ENCODE measurements at places on chromosomes 5 and 9.

DNA sequence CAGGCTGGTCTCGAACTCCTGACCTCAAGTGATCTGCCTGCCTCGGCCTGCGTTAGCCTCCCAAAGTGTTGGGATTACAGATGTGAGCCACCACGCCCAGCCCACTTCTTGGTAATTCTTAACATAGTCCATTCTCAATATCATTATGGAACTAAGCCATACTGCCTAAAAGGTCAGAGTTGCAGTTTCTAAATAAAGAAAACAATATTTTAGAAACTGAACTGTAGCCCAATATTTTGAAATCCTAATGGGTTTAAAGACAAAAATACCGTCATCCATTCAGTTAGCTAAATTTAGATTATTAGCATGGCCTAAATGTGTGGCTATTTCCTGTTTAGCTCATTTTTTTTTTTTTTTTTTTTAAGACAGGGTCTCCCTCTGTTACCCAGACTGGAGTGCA, 99.5 kb downstream of the USP20 start:
- DNase-seq = no peak

DNA sequence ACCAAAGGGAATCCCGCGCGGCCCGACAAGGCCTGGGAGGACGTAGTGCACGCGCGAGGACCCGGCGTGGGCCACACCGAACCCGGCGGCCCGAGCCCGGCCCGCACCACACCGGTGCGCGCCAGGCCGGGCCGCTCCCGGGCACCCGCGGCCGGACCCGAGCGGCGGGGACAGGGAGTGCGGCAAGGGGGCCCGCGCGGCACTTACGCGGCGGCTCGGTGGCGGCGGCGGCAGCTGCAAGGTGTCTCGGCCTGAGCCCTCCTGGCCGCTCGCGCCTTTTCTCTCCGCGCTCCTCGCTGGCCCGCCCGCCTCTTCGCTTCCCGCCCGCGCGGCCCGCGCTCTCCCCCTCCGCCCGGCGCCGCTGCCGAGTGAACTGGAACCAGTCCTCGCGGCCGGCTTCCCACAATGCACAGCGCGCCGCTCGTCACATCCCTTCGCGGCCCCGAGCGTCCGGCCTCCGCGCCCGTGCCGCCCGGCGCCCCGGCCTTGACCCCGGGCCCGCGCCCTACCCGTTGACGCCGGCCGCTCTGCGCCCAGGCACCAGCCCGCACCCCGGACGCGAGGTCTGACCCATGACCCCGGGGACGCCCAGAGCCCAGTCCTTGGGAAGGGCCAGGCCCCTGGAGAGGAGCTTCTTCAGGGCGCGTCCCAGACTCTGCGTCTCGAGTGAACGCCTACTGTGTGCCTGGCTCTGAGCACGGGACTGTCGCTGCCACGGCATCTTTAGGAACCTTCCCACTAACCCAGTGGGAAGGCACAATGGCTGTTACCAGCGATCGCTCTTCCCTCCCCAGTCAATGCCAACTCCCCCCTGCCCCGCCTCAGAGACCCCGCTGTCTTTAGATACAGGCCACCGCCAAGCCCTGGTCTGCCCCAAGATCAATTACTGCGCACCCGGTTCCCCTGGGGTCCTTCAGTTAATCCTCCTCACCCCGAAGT, at the start of gene MACROH2A1:
TSS of gene MACROH2A1 (minus strand) at position 377 of the 939 bp plus-strand sequence. CDS start 10,138 bp downstream, outside the sequence.
- DNase-seq = no peak

GRCh38 chr9:121185774-121186403, 15.8 kb downstream of the RAB14 start:
- no peak for DNase-seq

DNA sequence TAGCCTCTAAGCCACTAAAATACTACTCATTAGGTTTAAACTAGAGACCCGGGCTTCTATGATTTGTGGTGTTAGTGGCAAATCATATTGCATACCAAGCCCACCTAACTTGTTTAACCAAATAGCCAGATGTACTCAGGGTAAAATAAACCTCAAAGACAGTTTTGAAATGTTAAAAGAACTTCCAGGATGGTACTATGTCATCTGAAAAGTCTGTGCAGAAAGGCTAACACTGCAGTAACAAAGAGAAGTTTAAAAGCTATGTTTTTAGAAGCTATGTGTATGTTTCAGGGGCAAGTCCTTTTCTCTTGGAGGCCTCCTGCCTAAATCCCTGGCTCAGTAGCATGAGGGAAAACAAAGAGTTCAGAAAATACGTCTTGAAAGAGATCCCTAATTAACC, 84.9 kb upstream of the IL7R start:
- DNase-seq = no peak

DNA sequence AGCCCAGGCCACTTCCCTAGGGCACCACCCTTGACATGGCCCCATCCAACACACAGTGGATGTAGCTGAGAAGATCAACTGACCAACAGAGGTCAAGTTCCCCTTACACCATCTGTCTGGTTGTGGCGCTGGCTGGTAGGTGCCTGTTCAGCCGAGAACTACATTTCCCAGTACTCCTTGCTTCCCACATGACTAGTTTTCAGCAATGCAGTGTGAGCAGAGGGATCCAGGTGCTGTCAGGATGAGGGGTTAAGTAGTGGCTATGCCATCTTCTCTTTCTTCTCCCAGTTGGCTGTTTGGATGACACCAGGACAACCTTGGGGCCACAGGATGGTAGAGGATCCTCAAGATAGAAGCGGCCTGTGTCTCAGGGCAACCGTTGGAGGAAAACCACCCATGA, 48.6 kb upstream of the SH3PXD2B start:
- no peak for DNase-seq

- DNase-seq = no peak
Observed at GRCh38 chr5:66339896-66340295, 195.8 kb downstream of the SREK1 start.

GRCh38 chr5:13859270-13860065, 85.0 kb downstream of the DNAH5 start:
- DNase-seq = no peak

DNA sequence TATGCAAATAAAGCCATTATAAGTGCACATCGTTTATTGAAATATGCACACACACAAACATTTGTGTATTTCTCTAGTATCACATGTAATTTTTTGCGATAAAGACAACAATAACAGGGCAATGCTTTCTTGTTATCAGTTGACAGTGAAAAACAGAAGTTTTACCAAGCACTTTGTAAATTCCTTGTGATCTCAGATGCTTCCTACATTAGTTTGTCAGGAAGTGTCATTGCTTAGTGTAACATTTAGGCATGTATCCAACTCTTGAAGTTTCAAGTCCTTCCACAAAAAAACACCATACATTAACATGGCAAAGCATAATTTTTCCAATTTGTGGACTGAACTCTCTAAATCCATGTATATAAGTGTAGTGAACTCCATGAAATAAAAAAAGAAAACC, 46.4 kb downstream of the MOCS2 start:
- no peak for DNase-seq

DNA sequence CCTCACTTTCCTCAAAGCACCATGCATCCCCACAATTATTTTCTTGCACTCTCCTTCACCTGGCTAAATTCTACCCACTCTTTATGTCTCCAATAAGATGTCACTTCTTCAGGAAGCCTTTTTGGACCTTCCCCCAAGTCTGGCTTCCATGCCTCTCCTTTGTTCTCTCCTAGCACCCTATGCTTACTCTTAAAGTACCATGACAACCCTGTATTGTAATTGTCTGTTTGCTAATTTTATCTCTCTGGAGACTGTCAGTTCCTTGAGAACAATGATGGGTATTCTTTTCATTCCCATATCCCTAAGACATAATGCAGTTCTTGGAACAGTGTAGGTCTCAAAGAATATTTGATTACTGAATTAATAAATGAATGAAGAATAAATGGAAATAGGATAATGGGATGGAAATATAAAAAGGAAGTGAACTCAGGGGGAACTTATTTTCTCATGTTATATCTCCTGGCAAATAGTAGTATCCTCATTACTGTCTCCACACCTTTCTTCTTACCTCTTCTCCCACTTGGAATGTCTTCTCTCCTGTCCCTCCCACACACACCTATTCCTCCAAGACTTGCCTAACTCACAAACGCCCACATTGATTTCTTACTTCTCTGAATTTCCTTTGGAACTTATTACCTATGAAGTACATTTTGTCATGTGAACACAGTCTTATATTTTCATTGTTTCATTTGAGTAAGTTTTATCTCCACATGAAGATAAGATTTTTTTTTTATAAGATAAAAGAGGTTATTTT, 499.1 kb downstream of the NFIB start:
- no peak for DNase-seq

DNA sequence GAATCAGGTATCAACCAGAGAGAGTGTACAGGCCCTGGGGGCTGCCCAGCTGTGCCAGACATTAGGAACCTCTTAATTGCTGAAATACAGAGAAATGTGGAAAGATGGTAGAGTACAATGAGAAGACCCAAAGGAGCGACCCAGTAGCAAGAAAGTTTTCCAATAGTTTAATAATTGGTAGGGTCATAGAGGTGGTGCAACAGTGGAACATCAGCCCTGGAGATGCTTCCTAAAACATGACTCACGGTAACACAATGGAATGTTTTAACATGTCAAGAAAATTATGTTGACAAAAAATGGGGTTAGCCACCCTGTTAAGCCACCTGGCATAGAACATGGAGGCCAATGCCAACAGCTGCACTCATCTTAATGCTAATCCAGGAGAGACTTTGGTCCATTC, 284.1 kb downstream of the ELAVL2 start:
- no peak for DNase-seq

Measured in NCI-H2081 treated with DMSO at 0.1 percent for 48 hours (cell line).